Esophagus mucosa (tissue), 1 donor: ENCODE measurements at places on chromosomes 11 and 22. TPM values are rescaled to one million over a fixed set of nuclear protein-coding genes. Genes with fewer than 3 reads are reported as not detected.

MS4A6E gene
- not detected for total RNA-seq

CFAP300 gene
- total RNA-seq = 0.80 TPM

TMEM86A gene
- 1.1 TPM for total RNA-seq

LRRC32 gene
- total RNA-seq = 9.0 TPM

TRPM5 gene
- total RNA-seq = not detected

A4GALT gene
- total RNA-seq = 14.3 TPM

SESN3 gene
- 30.5 TPM for total RNA-seq

JAML gene
- 2.7 TPM for total RNA-seq

ABCG4 gene
- 0.52 TPM for total RNA-seq

SEZ6L gene
- total RNA-seq = 0.04 TPM

FAM181B gene
- 0.28 TPM for total RNA-seq

CD248 gene
- 4.0 TPM for total RNA-seq

- peak; percentile 53 for ATAC-seq
Observed at GRCh38 chr22:36913427-36914389, at the start of gene CSF2RB. Gene CSF2RB (plus strand): TSS chr22:36913628. CDS start chr22:36922208, 8,580 bp downstream.

- no peak for ATAC-seq
Observed at GRCh38 chr11:69511358-69512055, 30.0 kb downstream of the LINC01488 start.

- ATAC-seq = no peak
Observed at GRCh38 chr11:27244900-27245299, 118.1 kb downstream of the CCDC34 start.

DNA sequence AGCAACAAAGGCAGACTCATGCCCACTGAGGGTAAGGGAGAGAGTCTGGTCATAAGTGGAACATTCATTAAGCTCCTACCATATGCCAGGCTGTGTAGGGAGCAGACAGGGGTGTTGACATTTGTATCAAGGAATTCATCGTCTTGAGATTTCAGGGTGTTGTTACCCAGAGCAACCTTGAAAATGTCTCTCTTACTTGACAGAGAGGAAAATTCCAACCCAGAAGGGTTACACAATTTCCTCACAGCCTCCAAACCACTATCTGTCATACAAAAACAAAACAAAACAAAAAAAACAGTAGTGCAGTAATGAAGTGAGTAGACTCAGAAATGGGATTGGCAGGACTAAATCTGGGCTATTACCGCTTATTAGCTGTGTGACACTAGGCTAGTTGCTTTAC is 113.2 kb downstream of the MIAT start:
- no peak for ATAC-seq

- ATAC-seq = no peak
Observed at GRCh38 chr11:127059286-127059685, 58.7 kb upstream of the KIRREL3 start.

DNA sequence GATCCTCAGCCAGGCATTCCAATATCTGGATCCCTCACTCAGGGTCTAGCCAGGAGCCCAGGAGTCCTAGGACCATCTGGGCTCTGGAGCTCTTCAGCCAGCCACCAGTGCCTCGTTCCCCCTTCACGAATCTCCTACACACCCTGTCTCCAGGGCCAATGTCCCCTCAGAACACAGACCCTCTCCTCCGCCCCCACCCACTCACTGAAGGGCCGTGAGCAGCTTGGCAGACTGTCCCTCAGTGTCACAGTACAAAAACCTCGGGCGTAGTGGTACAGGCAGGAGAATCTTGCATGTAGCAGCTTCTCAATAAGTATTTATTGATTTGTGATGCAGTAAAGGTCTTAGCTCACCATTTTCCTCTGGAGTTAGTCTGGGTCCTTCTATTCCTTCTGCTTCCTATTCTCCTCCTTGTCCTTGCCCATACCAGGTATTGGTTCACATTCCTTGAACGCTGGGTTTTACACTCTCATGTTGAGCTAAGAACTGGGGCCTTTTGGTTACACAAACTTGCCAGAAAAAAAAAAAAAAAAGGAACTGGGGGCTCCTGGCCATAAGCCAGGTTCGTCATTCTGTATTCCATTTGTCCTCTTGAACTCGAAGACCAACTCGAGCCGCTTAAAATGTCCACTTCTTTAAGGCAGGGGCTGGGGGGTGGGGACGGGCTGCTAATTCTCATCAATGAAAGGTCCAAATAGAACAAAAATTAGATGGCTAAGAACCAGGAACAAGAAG is 2.3 kb downstream of the CXCR5 start:
- ATAC-seq = no peak

DNA sequence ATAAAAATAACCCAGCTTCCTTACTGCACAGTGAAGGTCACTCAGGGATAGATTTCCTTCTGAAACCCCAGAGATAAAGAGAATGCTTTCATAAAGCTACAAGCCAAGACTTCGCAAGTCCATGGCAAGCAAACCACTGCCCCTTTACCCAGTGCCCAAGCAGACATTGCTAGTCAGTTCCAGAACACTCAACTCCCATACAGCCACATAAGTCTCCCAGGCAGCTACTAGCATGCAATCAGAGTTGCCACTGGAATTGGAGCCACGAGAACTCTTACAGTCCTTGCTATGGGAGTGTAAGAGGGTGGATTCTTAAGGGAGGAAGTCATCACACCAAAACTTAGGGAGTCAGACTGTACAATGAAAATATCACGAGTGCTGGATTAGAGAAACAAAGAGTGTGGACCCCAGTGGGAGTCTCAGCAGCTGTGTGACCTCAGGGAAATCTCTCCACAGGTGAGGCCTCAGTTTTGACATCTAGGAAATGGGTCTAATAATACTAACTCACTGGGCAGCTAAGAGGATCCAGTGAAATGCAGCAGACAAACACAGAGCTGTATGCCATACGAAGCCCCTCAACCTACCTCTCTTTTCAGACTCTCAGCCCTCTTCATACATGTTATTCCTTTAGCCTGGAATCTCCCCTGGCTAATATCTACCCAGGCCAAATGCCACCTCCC is 526.6 kb downstream of the MN1 start:
- ATAC-seq = no peak

DNA sequence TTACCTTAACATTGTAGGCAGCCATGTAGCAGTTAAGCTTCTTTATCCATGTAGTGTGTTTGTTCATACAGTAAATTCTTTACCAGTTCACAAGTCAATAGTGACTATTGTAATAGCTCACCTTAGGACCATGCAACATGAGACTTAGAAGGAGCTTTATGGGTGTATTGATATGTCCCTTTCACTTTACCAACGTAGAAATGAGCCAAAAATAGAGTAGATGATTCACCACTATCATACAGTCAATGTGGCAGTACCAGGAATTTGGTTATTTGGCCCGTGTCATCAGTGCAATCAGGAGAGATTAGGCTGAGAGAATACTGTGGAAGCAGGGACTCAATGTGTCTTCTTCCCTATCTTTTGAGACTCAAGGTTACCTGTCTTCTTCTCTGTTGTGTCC is 4.7 kb downstream of the ZDHHC13 start:
- ATAC-seq = peak; percentile 1

DNA sequence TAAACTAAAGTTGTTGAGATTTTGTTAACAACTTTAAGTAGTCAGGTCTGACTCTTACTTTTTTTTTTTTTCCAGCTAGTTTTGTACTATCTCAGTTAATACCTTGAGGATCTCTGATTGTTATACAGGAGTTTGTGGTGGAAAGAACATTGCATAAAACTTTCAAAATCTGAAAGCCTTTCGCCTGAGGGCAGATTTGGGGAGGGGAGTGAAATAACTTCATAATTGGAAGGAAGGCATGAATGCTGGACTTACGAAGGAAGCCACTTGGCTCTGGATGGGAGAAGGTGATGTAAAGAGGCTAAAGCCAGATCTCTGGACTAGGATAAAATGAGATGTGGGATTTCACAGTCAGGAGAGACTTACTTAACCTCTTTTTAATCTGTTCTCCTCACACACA is 18.2 kb upstream of the FAT3 start:
- ATAC-seq = no peak

DNA sequence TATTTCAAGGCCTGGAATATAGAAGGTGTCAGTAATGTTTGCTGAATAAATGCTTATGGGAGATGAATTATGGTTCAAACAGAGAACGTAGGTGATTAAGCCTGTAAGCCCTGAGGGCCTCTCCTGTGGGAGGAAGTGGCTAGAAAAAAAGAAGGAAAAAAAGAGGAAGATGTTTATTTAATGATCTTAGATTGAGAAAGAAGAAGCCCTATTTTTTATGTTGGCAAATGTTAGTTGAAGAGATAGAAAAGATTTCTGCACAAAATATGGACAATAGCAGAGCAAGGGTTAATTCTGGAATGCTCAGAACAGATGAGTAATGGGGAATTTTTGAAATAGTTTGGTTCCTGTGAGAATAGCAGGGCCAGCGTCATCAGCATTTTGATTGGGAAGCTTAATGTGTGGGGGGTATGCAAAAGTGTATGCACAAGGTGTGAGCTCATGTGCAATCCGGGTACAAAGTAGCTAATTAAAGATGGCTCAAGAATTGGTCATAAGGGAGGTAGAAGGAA is 95.7 kb downstream of the TEAD1 start:
- peak; percentile 48 for ATAC-seq

- ATAC-seq = peak; percentile 62
Observed at GRCh38 chr11:110720431-110721275, 8.4 kb upstream of the ARHGAP20 start.

GRCh38 chr22:31891366-31892079 is 52.8 kb upstream of the YWHAH start:
- ATAC-seq = no peak

GRCh38 chr22:44030051-44030701 is 6.1 kb downstream of the PARVB start:
- no peak for ATAC-seq

- ATAC-seq = no peak
Observed at GRCh38 chr11:127458561-127458960, 458.0 kb upstream of the KIRREL3 start.

DNA sequence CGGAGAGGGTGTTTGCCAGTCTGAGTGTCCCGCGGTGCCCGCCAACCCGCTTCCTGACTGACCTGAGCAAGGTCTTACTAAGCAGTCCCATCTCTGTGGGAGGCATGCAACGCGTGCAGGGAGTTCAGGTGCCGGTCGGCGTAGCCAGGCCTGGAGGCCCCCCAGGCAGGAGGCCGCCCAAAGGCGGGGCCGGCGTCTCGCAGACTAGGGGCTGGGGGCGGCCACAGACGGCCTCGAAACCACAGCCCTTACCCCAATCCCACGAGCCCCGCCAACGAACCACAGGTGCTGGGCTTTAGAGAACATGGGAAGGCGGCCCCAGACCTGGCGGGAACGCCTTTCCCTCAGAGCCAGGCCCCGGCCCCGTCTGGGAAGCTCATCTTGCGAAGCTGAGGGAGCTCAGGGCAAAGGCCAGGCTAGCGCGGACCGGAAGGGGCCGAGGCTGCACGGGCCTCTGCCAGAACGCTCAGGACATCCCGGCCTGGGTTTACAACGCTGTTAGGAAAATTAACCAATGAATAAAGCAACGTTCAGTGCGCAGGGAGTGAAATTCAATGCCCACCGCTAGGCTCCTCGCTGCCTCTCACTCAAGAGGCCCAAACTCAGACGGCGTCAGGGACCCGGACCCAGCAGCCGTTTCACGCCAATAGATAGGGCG is 2.1 kb upstream of the MTFP1 start:
- peak; percentile 19 for ATAC-seq
